Anterior cingulate cortex (tissue), 58 donors: ENCODE measurements at places on chromosomes 5 and 9.
A peak's percentile ranks its signal among the peaks of the same experiment; 100 is the strongest.

DNA sequence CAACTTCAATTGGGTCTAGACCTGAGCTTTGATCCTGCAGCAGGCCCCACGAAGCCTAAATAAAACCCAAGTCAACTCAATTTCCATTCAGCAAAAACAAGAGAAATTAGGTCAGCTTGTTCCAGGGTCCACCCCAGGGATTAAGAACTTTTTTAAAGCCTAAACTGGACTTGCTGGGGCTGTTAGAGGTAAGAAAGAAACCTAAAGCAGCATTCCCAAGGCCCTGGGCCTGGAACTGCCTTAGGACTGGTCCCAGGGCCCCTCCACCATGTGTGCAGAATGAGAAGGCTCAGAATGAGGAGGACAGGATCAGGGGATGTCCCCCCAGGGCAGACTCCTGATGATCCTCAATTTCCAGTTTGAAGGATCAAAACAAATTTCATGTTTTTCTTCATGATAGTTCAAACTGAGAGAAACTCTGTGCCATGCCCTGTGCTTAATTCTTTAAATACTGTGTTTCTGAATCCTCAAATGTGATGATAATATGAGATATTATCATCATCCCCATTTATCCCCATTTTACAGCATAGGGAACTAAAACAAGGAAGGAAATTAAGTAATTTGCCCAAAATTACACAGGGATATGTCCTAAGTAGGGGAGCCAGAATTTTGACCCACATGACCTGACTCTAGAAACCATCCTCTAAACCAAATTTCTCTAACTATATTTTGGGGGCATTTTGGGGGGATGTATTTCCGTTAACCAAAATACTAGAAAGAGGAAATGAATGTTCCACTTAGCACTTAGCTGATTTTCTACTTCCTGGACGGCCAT is 64.5 kb downstream of the DENND1A start:
- DNase-seq = no peak

- DNase-seq = no peak
Measured at GRCh38 chr5:127723571-127723970, 20.4 kb downstream of the CCDC192 start.

GRCh38 chr9:110543631-110544051 is 35.9 kb downstream of the SVEP1 start:
- no peak for DNase-seq

DNA sequence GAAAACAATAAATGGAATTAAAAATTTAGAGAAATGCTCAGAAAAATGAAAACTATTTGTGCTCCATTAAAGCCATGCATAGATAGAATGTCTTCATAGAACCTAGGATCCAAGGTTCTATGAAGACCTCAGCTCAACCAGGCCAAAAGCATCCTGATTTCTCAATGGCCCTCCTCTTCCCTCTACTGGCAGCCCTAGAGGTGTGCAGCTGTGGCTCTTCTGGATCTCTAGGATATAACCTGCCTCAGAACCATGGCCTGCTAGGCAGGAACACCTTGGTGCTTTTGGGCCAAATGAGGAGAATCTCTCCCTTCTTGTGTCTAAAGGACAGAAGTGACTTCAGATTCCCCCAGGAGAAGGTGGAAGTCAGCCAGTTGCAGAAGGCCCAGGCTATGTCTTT is 15.1 kb downstream of the IFNA1 start:
- DNase-seq = no peak

DNA sequence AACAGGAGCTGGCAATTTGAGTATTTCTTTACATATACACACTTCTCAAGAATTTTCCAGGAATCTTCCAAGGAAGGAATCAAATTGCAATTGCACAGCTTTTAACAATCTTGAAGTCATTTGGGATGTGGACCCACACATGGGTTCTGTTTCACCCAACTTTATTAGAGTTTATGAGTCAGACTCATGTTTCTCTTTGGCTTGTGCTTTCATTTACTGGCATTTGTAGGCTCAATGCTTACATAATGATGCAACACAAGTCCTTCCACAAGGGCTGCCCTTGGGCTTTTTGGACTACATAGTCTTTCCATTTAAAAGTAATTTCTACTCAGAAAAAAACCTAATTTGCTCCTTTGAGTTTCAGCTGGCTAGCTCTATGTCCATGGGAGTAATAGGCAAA is 4.6 kb upstream of the CDC37L1 start:
- DNase-seq = no peak

DNA sequence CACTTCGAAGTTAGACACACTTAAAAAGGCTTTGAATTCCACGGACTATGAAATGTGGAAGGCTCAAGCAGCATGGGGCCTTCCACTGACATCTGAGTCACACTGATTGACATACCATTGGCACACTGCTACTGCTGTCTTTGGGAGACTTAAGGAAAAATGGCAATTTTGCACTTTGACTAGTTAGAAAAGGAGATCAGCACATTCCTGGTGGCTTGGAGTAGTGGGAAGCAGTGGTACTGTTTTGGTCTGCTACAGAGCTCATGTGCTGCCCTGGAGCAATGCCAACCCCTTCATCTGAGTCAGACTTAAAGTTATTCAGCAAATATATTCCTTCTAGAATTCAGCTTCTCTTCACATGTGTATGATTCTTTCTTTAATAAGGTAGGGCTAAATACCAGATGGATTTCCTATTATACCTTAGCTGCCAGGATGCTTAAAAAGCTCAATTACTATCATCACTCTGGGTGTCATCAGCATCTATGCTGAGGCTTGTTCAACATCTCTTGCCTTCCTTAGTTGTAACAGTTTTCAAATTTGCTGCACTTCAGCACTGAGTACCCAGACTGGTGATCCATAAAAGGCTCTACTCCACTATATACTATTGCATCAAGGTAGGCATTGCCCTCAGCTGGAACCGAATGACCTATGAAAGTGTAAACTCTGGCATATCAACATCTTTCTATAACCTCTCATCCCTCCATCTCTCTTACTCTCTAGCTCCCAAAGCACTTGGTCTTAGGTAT is 42.3 kb upstream of the MOCS2 start:
- no peak for DNase-seq

DNA sequence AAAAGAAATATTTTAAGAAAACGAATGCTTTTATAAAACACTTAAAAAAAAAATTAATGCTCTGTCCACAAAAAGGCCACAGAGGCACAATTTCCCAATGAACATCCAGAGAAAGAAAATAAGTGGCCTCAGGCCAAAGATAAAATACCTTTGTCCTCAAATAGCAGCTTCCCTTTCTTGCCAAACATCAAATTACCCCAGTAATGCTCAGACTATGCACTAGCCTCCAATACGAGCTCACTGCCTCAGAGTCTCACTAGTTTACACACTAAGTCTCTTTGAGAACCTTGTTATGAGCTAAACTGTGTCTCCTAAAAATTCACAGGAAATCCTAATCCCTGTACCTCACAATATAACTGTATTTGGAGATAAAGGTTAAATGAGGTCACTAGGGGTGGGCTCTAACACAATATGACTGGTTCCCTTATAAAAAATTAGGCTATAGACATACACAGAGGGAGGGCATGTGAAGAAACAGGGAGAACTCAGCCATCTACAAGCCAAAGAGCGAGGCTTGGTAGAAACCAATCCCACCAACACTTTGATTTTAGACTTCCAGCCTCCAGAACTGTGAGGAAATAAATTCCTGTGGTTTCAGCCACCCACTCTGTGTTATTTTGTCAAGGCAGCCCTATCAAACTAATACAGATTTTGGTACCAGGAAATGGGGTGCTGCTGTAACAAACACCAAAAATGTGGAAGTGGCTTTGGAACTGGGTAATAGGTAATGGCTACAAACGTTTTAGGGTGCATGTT is 4.4 kb downstream of the MPDZ start:
- DNase-seq = no peak

- no peak for DNase-seq
Measured at GRCh38 chr5:22572941-22573340, 280.2 kb downstream of the CDH12 start.

- DNase-seq = no peak
Measured at GRCh38 chr5:134314443-134314842, 52.5 kb downstream of the CDKL3 start.

GRCh38 chr9:83656952-83657351 is 34.0 kb downstream of the IDNK start:
- DNase-seq = no peak

GRCh38 chr5:134509308-134510040 is 16.0 kb upstream of the JADE2 start:
- no peak for DNase-seq

GRCh38 chr9:4143936-4144717 is 155.7 kb downstream of the GLIS3 start:
- no peak for DNase-seq

DNA sequence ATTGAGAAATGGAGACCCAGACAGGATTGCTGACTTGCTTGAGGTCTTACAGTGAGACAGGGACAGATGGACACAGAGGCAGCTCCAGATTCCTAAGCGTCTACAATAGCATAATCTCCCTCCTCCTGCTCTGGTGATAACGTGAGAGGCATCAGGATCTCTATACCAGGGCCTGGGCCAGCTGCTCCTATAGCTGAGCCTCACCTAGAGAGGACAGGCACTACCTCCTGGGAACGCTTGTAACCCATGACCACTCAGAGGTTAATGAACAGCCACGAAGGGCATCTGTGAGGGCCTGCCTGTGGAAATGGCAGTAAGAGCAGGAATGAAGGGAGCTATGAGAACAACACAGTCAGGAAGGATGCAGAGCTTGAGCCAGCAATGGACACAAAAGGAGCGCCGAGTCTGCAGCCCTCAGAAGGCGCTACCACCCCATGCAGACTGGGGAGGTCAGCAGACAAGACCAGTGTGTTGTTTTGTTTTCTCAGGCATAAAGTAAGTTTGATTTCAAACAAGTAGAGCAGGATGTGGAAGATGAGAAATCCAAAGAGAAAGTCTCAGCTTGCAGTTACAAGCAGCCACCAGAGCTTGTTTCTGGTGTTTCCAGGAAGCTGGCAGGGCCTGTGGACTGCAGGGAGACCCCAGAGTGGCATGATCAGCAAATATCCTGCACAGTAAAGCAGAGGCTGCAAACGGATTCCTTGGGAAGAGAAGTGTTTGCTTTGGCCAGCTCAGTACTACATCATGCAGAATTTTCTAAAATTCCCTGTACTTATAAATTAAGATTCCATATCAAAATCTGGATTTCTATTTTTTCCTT is 17.4 kb downstream of the ANKS6 start:
- no peak for DNase-seq

GRCh38 chr5:66351813-66352212 is 207.7 kb downstream of the SREK1 start:
- no peak for DNase-seq

DNA sequence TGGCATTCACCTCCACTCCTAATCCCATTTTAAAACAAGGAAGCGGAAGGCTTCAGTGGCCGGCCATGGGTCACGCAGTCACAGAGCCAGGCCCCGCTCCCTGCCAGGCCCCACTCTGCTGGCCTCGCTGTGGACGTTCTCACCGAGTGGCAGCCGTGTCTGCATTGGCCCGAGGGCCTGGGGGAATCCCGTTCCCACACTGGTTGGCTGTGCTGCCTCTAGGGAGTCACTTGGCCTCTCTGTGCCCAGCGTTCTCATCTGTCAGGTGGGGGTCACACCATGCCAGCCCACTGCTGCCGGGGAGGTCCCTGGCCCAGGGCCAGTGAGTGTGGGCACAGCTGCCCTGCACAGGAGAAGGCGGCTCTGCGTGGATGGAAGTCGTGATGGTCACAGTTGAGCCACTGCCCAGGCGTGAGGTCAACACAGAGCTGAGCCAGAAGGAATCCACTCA is 13.4 kb upstream of the SLC9A3 start:
- DNase-seq = no peak

- DNase-seq = no peak
Measured at GRCh38 chr9:132794730-132795380, 83.2 kb downstream of the AK8 start.

DNA sequence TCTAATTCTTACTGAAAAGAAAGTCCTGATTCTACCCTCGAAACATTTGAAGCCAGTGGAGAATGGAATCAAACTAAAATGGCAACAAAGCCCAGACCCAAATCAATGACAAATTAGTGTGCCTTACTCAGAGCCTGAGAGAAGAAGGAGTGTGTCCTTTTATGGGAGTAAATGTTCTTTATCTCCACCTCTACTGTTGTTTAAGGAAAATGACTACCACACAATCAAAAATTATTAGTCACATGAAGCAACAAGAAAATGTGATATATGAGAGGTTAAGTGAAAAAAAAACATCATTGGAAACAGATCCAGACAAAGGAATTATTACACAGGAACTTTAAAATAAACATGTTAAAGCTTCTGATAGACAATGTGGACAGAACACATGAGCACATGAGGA is 49.7 kb upstream of the FOXB2 start:
- no peak for DNase-seq

- no peak for DNase-seq
Measured at GRCh38 chr5:178385496-178385890, 152.9 kb upstream of the PHYKPL start.

- no peak for DNase-seq
Measured at GRCh38 chr5:78925129-78925876, 59.8 kb downstream of the ARSB start.

DNA sequence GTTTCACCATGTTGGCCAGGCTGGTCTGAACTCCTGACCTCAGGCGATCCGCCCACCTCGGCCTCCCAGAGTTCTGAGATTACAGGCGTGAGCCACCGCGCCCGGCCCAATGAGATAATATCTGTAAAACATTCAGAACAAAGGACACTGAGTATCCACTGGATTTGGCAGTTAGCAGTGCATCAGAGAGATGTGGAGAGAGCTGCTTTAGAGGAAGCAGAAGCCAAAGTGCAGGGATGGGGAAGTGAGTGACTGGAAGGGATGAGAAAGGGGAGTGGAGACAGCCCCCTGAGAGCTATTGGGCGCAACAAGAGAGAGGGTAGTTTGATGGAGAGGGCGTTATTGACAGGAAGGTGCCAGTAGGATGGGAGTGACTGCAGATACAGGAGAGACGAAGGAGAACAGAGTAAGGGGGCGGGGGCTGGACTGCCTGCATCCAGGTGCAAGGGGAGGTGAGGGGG is 157.5 kb upstream of the SHB start:
- no peak for DNase-seq

- no peak for DNase-seq
Measured at GRCh38 chr5:110371725-110372041, 354.8 kb downstream of the TMEM232 start.

DNA sequence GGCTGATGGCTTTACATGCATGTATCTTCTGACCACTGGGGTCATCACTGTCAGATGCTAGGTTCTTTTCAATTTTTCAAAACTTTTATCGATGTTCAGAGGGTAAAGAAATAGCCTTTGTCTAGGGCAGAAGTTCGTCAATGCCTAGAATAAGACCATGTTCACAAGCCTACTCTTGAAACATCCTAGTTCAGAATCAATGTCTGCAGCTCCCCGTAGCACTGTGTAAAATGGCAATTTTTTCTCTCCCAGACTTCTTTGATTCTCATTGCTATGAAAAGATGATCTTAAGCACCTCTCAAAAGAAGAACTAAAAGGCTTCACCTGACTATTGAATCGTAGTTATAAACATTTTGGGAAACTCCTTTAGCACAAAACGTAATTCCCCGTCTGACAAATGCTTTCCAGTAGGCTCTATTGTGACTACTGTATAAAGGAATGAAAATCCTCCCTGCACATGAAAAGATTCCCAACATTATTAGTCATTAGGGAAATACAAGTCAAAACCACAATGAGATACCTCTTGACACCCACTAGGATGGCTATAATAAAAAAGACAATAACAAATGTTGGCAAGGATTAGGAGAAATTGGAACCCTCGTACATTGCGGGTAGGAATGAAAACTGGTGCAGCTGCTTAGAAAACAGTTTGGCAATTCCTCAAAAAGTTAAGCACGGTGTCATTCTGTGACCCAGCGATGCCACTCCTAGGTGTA is 263.5 kb downstream of the ARHGAP26 start:
- no peak for DNase-seq

GRCh38 chr5:93800988-93801811 is 59.8 kb upstream of the POU5F2 start:
- DNase-seq = peak; percentile 43
